ENCODE measurements at places on chromosomes 2 and 18.

DNA sequence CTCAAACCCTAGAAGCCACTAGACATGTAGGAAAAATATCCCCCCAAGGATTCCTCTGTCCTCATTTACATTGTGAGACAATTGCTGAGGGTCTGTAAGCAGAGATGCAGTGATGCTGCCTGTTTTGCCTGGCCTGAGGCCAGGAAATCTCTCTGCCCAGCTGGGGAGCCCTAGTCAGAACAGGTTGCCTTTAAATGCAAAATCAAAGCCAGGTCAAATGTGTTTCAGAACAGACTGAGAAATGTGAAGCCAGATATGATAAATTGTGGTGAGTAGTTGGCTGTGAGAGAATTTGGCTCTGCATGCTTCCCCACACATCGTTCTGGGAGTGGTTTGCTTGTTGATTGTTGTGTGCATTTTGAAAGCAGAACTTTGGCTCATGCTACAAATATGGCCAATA, 38.4 kb upstream of the NXPH2 start:
- no peak for DNase-seq

DNA sequence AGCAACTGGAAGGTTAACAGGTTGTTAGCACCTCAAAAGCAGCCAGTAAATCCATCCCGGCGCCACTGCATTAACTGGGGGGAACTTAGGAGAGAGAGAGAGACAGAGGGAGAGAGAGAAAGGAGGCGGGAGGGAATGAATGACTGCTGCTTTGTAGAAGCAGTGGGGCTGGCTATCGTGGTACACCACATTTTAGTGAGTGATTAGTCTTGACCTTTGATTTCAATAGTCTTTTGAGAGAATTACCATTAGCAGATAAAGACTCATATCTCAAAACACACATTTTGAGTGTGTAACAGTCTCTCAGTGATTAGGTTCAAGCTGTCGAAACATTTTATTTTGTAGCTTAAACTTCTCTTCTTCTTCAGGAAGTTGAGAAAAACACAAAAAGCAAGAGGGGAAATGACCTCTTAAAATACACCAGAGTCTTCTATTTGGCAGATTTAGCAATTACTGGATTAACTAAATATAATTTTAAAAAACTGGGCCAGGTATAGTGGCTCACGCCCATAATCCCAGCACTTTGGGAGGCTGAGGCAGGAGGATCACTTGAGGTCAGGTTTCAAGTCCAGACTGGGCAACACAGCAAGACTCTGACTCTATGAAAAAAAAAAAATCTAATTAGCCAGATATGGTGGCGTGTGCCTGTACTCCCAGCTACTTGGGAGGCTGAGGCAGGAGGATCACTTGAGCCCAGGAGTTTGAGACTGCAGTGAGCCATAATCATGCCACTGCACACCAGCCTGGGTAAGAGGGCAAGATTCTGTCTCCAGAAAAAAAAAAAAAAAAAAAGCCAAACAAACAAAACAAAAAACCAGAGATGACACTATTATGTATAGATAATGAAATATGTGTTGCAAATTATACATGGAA, 22.0 kb upstream of the PNO1 start:
- no peak for DNase-seq

GRCh38 chr2:108575132-108575966, 41.1 kb downstream of the LIMS1 start:
- DNase-seq: no peak

- no peak for DNase-seq
These were observed 135.4 kb upstream of the REG3A start for GRCh38 chr2:79294994-79295393.

GRCh38 chr2:85410584-85411404, 628 bp upstream of the CAPG start:
- DNase-seq: no peak

- no peak for DNase-seq
These were observed 88.4 kb upstream of the CAVIN2 start for GRCh38 chr2:191935247-191935646.

GRCh38 chr2:134717286-134718022, 1.3 kb downstream of the TMEM163 start:
- no peak for DNase-seq

- DNase-seq: no peak
These were observed 65.6 kb downstream of the RAPH1 start for GRCh38 chr2:203469546-203469945.

GRCh38 chr2:101776172-101777043, 78.9 kb downstream of the MAP4K4 start:
- no peak for DNase-seq

DNA sequence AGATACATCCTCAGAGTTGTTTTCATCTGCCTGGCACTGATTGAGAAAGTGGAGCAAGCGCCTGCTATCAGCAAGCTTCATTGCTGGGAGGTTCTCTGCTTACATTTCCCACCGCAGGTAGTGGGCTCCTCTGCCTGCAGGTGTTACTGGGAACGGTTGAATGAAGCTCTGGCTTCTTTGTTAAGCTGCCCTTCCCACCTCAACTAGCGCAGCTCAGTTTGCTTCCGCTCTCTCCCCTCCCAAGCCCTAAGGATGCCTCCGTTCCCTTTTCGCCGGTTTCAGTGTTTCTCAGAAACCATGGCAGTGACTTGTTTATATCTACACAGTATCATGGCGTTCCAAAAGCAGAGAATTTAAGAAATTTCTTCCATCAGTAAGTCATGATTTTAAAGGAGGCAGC, 72.2 kb upstream of the B3GNT7 start:
- no peak for DNase-seq

DNA sequence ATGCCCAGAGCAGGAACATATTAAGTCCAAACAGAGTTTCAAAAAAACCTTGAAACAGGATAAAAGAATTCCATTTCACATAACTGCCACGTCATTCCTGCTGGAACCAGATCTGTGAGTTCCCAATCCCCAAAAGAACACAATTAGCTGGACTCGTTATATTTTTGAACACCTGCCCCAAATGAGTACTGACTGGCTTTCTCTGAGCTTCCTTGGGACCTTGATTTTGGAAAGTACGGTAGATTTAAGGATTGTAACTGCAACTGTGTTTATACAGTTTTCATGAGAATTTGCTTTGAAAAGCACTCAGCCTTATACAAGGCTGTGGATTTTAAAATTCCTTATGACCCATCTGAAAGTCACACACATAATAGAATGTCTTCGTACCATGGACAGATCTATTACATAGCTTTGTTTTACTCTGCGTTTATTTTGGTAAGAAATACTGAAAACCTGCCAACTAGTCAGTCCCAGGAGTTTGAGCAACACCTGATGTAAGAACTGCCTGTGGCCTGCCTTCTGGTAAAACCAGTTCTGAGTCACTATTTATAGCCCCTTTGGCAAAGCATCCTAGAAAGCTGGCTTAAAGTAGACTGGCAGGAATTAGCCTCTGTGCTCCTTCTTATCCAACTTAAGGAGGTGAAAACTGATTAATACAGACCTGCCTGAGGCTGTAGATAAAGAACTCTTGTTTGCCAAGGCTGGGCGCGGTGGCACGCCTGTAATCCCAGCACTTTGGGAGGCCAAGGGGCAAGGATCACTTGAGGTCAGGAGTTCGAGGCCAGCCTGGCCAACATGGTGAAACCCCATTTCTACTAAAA, 48.1 kb downstream of the MERTK start:
- DNase-seq: no peak

DNA sequence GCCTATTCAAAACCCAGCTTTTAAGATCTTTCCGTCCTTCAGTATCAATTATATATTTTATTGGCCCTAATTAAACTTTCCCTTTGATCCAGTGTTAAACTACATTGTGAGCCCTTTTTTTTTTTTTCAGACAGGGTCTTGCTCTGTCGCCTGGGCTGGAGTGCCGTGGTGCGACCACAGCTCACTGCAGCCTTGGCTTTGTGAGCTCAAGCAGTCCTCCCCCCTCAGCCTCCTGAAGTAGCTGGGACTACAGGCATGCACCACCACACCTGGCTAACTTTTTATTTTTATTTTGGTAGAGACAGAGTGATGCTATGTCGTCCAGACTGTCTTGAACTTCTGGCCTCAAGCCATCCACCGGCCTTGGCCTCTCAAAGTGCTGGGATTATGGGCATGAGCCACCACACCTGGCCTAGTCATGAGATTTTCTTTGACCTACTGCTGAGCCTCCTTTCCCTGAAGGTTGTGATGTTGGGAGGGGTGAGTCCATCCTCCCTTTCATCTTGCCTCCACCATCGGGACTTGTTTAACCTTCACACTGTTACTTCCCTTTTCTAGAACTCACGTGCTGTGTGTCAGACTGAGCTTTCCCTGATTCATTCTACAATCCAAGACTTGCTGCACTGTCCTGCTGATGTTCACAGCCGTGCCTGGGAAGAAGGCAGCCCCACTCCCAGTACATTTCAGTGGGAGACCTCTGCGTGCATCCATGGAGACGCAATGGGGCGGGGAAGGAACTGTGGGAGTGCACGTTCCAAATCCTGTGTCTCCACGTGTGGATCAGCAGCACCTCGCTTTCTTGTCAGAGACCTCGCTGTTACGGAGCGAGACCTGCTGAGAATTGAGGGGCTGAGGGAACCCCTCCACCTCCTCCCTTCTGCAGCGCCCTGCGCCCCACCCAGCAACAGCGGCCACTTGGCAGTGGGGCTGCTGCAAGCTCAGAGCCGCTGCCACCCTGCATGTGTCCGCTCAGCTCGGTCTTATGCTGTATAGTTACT, 10.8 kb downstream of the OXER1 start:
- DNase-seq: no peak

- DNase-seq: no peak
These were observed 10.1 kb downstream of the EHD3 start for GRCh38 chr2:31244101-31244500.

GRCh38 chr2:160420711-160421110, 72.9 kb downstream of the RBMS1 start:
- no peak for DNase-seq

DNA sequence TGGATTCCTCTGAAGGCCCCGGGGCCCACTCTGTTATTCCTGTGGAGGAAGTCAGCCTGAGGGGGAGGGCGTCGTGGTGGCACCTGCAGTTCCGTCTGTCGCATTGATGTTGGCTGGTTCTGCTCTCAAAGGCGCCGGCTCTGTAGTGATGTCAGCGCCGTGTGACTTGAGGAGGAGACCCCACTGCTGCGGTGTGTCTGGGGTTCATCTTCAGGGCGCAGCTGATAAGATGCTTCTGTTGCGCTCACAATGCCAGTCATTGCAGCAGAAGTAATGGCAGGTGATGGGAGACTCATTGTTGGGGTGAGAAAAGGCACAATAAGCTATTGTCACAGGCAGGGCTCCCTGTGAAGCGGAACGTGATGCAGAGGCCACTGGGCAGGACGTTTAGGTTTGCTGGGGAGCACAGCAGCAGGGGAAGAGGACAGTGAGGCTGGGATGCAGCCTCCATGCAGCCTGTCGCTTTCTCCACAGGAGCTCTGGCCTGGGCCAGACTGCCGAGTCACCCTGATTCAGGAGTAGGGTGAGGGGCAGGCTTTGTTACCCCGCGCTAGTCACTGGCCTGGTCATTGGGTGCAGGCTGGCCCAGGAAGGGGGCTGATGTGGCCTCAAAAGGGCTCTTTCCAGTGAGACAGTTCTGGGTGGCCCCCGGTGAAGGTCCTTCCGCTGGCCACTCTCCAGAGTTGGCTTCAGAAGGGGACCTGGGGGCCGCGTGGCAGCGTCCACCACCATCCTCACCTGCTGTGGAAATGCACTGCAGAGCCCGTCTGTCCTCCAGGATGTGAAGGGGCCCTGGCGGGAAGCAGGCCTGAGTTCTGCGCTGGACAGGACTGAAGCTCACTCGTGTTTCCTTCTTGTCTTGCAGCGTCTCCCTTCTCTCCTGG, 42.9 kb downstream of the SH3BP4 start:
- no peak for DNase-seq

DNA sequence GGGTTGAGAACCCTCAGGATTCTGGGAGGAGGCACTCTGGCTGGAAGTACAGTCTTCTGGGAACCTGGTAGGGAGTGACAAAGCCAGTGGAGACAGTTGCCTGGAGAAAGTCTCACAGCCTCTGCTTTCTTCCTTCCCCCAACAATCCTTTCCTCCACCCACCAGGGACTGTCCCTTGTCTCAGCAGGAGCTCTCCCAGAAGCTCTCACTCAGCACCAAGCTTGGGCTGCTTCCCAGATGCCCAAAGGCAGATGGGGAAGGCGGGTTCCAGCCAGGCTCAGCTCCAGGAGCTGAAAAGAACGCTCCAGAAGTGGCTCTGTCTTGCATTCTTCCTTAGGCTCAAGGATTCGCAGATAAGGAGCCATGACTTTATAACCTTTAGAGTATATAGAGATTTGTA, 7.6 kb upstream of the NAGK start:
- no peak for DNase-seq

DNA sequence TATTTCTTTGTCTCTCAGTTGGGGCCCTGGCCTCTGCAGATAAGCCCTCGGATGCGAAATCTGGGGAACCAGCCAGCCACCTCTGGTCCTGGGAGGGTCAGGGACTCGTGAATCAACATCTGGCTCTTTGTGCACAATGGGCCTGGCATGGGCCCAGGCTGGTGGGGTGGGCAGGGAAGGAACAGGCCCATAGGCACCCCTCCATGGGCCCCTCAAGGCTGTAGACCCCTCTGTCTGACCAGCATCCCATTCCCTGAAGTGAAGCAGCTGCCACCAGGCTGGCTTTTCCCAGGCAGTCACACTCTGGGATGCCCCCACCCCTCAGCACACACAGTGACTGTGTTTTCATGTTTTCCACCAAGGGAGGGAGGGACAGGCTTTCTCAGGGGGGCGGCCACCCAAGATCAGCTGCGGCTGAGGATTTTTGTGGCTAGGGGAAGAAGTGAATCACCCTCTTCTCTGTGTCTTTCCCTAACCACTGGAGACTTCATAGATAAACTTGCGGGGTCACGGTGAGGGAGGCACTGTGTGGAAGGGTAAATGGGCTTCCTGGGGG, 166.0 kb downstream of the AGAP1 start:
- DNase-seq: no peak

DNA sequence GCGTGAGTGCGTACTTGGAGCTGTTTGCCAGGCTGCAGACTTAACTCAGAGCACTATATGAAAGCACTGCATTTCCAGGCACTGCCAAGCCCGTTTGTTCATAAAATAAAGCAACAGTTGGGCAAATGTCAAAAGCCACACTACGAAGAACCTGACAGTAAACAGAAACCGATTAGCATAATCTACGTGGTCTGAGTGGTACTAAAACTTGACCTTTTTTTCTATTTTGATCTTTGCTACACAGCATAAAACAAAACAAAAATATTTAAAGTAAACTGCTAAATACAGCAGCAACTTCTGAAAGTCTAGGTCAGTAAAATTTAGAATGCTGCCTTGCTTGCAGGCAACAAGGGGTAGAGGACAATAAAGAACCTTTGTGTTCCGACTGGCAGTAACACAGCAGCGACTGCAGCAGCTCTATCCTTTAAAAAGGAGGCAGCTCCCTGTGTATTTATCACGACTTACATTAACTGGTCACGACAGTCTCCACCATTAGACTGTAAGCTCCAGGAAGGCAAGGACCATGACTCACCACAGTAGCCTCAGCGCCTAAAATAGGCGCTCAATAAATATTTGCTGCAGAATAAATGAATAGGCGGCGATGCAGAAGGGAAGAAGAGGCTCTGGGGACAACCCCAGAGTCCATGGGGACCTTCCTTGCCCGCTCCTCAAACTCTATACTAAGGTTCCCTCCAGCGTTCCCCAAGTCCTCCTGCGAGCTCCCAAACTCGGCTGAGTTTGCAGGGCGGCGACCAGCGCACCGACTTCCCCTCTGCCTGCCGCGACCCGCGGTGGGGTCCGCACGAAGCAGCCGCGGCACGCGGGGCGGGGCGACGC, 902 bp downstream of the SS18 start:
- DNase-seq: no peak

GRCh38 chr2:55530539-55531081, 11.1 kb downstream of the CFAP36 start:
- no peak for DNase-seq

All from activated gamma-delta T cell (primary cell).